ENCODE measurements at places on chromosomes 11 and 22. TPM values are rescaled to one million over a fixed set of nuclear protein-coding genes. Genes with fewer than 3 reads are reported as not detected.

GRCh38 chr11:115208808-115209259, 295.4 kb downstream of the CADM1 start:
- H3K27ac ChIP-seq: no peak overlapping the region
- no peak for DNase-seq
- no peaks in the 10 kb centered on the region for H3K36me3 ChIP-seq
- no peak overlapping the region for H3K4me3 ChIP-seq

- H3K4me3 ChIP-seq: no peak overlapping the region
- no peaks in the 10 kb centered on the region for H3K36me3 ChIP-seq
- no peaks in the 10 kb centered on the region for H3K27me3 ChIP-seq
- no peak for DNase-seq
Measured at GRCh38 chr22:31148488-31148887, 8.2 kb upstream of the PLA2G3 start.

- peak overlapping the region; percentile 96 for H3K27ac ChIP-seq
- DNase-seq: peak; percentile 77
- H3K27me3 ChIP-seq: no peaks in the 10 kb centered on the region
- H3K4me1 ChIP-seq: peaks cover 3% of the 10 kb centered on the region
Measured at GRCh38 chr11:111602865-111603610, 789 bp downstream of the SIK2 start.

The SCN3B gene
- total RNA-seq: 2.8 TPM

GRCh38 chr22:50444663-50445062, 30.2 kb downstream of the SBF1 start:
- no peak overlapping the region for H3K4me3 ChIP-seq
- H3K4me1 ChIP-seq: peaks cover 22% of the 10 kb centered on the region
- no peaks in the 10 kb centered on the region for H3K27me3 ChIP-seq
- no peaks in the 10 kb centered on the region for H3K36me3 ChIP-seq

The NOX4 gene
- total RNA-seq: 13.0 TPM

DNA sequence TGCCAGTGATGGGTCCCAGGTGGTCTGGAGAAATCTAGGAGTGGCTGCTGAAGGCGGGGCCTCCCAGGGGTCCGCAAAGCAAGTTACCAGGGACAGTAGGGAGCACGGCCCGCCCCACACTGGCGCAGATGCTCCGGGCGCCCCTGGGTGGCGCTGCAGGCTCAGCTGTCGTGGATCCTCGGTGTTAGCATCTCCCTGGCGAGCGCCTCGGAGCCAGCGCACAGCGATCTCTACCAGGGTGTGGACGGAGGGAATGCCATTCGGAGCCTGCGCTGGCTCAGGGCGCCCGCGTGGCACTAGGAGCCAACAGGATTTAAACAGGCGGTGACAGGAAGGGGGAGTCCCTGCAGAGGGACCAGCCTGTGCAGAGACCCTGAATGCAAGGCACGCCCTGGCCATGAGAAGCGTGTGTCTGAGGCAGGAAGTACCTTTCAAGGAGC, 20.2 kb downstream of the FADS3 start:
- DNase-seq: peak; percentile 88
- H3K27me3 ChIP-seq: no peaks in the 10 kb centered on the region
- H3K36me3 ChIP-seq: no peaks in the 10 kb centered on the region
- no peak overlapping the region for H3K27ac ChIP-seq

GRCh38 chr11:44456544-44457300, 108.7 kb upstream of the CD82 start:
- no peak overlapping the region for H3K27ac ChIP-seq
- no peak overlapping the region for H3K4me3 ChIP-seq
- no peak for DNase-seq
- H3K4me1 ChIP-seq: no peaks in the 10 kb centered on the region
- H3K27me3 ChIP-seq: no peaks in the 10 kb centered on the region

- no peaks in the 10 kb centered on the region for H3K4me1 ChIP-seq
- no peak for DNase-seq
- no peaks in the 10 kb centered on the region for H3K36me3 ChIP-seq
- no peak overlapping the region for H3K4me3 ChIP-seq
- no peaks in the 10 kb centered on the region for H3K27me3 ChIP-seq
Measured at GRCh38 chr11:122772945-122773344, 65.4 kb upstream of the CRTAM start.

The MEI1 gene
- total RNA-seq: 14.6 TPM

- DNase-seq: no peak
- no peak overlapping the region for H3K27ac ChIP-seq
- H3K27me3 ChIP-seq: no peaks in the 10 kb centered on the region
- no peak overlapping the region for H3K4me3 ChIP-seq
Measured at GRCh38 chr11:130873761-130874160, 42.5 kb downstream of the SNX19 start.

DNA sequence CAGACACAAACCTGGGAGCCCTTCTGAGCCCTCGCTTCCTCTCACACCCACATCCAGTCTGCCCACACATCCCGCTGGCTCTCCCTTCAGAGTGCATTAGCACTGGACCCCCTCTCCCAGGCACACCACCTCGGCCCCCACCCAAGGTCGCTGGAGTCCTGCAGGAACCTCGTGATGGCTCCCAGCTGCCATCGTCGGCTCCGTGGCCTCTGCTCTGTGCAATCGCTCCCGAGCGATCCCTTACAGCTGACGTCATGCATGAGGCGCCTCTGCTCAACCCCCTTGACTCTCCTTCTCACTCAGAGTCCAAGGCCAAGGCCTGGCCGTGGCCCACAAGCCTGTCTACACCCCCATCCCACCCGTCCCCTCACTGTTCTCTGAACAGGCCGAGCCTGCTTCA, 183.9 kb downstream of the EFCAB6 start:
- no peaks in the 10 kb centered on the region for H3K4me1 ChIP-seq
- H3K36me3 ChIP-seq: no peaks in the 10 kb centered on the region
- peak; percentile 63 for DNase-seq
- H3K4me3 ChIP-seq: no peak overlapping the region
- no peaks in the 10 kb centered on the region for H3K27me3 ChIP-seq

GRCh38 chr11:67265633-67266448, 432 bp upstream of the GRK2 start:
- H3K4me1 ChIP-seq: peaks cover 2% of the 10 kb centered on the region
- H3K4me3 ChIP-seq: peak overlapping the region; percentile 21
- H3K27me3 ChIP-seq: no peaks in the 10 kb centered on the region
- peaks cover 5% of the 10 kb centered on the region for H3K36me3 ChIP-seq

- no peaks in the 10 kb centered on the region for H3K4me1 ChIP-seq
- DNase-seq: no peak
- no peak overlapping the region for H3K4me3 ChIP-seq
- no peaks in the 10 kb centered on the region for H3K36me3 ChIP-seq
- no peaks in the 10 kb centered on the region for H3K27me3 ChIP-seq
Measured at GRCh38 chr11:76566811-76567210, 103.7 kb downstream of the LRRC32 start.

- no peak overlapping the region for H3K27ac ChIP-seq
- H3K27me3 ChIP-seq: no peaks in the 10 kb centered on the region
- peaks cover 5% of the 10 kb centered on the region for H3K4me1 ChIP-seq
- H3K36me3 ChIP-seq: peaks cover under 1% of the 10 kb centered on the region
Measured at GRCh38 chr22:42970029-42970428, 44.9 kb downstream of the PACSIN2 start.

DNA sequence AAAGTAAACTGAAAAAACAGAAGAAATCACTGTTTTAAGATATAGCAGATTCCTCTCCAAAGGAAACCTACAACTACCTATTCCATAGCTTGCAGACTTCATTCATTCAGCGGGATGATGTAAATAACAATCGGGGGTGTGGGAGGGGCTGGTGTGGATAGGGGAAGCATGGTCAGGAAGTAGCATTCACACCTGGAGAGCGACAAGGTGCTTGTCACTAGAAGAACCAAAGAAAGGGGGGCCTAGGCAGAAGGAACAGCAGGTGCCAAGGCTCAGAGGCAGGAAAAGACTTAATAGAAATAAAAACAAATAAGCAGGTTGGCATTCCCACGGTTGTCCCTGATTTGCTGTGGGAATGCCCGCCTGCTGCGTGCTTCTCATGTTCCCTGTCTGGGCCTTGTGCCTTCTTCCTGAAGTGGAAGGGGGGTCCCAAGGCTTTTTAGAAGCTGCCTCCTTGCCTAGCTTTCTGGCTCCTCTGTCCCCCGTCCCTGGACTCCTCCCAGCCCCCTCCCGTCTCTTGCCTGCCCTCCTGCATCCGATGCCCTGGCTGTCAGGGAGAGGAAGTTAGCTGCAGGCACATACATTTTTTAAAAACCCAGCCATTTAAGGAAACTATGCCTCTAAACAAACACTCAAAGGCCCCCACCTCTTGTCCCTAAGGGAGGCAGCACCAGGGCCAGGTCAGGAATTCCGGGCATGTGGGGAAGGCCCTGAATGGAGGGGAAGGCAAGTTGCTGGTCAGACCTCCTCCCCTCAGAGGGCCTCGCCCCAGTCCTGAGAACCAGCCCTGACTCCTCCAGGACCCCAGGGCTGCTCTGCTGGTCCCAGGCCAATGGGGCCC, 54.7 kb upstream of the PRDM11 start:
- H3K27me3 ChIP-seq: no peaks in the 10 kb centered on the region
- DNase-seq: peak; percentile 35
- peaks cover 16% of the 10 kb centered on the region for H3K4me1 ChIP-seq
- peak overlapping the region; percentile 23 for H3K27ac ChIP-seq
- H3K36me3 ChIP-seq: no peaks in the 10 kb centered on the region
- H3K4me3 ChIP-seq: no peak overlapping the region

DNA sequence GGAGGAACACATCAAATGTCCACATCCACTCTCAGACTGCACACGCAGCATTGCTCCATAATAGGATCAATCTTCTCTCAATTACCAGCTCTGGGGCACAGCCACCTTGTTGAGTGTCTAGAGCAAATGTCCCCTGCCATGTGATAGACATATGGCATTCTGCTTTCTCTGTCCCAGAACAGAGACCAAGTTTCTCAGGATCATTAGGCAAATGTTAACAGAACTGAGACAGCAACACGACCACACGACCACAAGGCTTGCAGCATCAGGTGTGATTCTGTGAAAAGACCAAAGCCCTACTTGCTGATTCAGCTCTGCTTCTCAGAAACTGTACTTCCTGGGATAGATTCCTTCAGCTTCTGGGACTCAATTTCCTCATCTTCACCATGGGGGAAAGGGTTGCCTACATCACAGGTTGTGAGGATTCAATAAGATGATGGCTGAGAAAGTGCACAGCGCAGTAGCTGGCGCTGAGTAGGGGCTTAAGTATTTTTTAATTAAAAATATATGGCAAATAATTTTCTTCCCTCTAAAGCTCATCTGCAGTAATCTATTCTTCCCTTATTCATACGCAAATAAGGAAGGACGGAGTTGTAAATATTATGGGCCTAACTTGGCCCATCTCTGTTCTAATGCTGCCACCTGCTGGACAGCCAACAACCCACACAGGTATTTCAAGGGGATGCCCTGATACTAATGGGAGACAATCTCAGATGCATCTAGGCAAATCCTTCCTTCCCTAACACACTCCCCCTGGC, 54.3 kb upstream of the USP47 start:
- H3K4me3 ChIP-seq: no peak overlapping the region
- DNase-seq: peak; percentile 76
- H3K27me3 ChIP-seq: no peaks in the 10 kb centered on the region
- no peaks in the 10 kb centered on the region for H3K36me3 ChIP-seq

- H3K27ac ChIP-seq: no peak overlapping the region
- no peak for DNase-seq
- H3K36me3 ChIP-seq: no peaks in the 10 kb centered on the region
- H3K27me3 ChIP-seq: no peaks in the 10 kb centered on the region
- H3K4me3 ChIP-seq: no peak overlapping the region
- no peaks in the 10 kb centered on the region for H3K4me1 ChIP-seq
Measured at GRCh38 chr22:22228921-22229320, 15.7 kb upstream of the VPREB1 start.

GRCh38 chr11:72436661-72437060, 2.3 kb upstream of the CLPB start:
- DNase-seq: peak; percentile 58
- no peaks in the 10 kb centered on the region for H3K4me1 ChIP-seq
- H3K27ac ChIP-seq: no peak overlapping the region
- H3K4me3 ChIP-seq: no peak overlapping the region
- H3K27me3 ChIP-seq: no peaks in the 10 kb centered on the region

- H3K27me3 ChIP-seq: no peaks in the 10 kb centered on the region
- H3K4me1 ChIP-seq: no peaks in the 10 kb centered on the region
- DNase-seq: no peak
- H3K27ac ChIP-seq: no peak overlapping the region
- no peaks in the 10 kb centered on the region for H3K36me3 ChIP-seq
Measured at GRCh38 chr11:116481126-116481675, 291.6 kb downstream of the BUD13 start.

- H3K36me3 ChIP-seq: no peaks in the 10 kb centered on the region
- DNase-seq: no peak
- no peaks in the 10 kb centered on the region for H3K4me1 ChIP-seq
- H3K27me3 ChIP-seq: no peaks in the 10 kb centered on the region
Measured at GRCh38 chr11:109209572-109209971, 212.4 kb upstream of the C11orf87 start.

- no peaks in the 10 kb centered on the region for H3K4me1 ChIP-seq
- peak overlapping the region; percentile 75 for H3K4me3 ChIP-seq
- no peaks in the 10 kb centered on the region for H3K36me3 ChIP-seq
- no peak for DNase-seq
Measured at GRCh38 chr22:20392983-20393704, 807 bp upstream of the ZNF74 start.

The MS4A5 gene
- not detected for total RNA-seq

All from kidney (tissue), 22 donors.